ENCODE measurements at places on chromosomes 6 and 20.

DNA sequence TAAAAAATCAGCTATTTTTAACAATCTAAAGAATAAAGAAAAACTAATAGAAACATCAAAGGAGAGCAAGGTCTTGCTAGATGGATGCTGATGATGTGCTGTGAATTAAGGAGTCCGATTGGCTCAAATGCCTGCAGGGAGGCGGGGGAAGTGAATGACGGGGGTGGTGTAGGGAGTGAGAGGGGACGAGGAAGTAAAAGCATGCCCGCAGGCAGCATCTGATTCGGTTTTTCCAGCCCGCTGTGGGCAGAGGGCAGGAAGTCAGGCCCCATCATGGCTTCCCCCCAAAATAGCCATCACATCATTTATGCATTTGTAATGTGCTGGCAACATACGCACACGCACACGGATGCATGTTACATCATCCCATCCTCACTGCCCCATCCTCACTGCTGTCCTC, 10.3 kb downstream of the RSPO4 start:
- DNase-seq = no peak

DNA sequence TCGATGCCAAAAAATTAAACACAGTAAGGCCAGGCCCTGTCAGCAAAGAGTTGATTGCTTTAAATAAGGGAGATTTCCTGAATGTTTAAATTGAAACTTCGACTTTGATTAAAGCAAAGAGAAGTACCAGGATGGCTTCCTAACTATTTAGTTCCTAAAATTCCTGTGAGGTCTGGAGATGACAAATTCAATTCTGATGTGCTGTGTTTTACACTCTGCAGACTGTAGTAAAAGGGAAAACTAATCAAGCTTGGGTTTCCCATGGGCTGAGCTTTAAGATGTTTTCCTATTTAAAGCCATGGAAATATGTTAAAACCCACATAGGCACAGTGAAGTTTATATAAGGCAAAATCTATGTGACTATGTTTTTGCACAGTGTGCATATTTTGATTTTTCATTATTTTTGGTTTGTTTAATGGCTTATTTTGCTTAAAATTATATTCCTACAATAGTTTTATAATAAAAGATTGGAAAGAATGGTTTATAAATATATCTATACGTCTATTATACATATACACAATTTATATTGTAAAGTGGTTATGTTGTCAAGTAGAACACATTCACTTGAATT, 198.5 kb upstream of the EYA4 start:
- no peak for DNase-seq

- DNase-seq = no peak
These were observed 35.8 kb downstream of the DTNBP1 start for GRCh38 chr6:15626878-15627674.

DNA sequence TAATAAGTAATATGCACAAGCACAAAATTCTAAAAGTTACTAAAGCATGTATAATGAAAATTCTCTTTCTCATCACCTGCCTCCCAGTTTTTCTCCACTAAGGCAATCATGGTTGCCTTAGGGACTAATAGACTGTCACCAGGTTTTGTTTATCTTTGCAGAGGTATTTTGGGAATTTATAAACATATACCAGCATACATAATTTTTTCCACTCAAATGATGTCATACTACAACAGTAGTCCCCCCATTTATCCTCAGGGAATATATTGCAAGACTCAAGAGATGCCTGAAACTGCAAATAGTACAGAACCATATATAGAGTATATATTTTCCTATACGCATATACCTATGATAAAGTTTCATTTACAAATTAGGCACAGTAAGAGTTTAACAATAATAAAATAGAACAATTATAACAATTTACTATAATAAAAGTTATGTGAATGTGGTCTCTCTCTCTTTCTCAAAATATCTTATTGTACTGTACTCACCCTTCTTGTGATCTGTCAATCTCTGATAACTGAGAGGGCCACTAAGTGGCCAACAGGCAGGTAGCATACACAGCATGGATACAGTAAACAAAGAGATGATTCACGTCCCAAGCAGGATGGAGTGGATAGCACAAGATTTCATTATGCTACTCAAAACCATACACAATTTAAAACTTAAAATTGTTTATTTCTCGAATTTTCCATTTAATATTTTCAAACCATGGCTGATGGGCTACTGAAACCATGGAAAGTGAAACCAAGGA, 19.7 kb downstream of the RBL1 start:
- DNase-seq = no peak

DNA sequence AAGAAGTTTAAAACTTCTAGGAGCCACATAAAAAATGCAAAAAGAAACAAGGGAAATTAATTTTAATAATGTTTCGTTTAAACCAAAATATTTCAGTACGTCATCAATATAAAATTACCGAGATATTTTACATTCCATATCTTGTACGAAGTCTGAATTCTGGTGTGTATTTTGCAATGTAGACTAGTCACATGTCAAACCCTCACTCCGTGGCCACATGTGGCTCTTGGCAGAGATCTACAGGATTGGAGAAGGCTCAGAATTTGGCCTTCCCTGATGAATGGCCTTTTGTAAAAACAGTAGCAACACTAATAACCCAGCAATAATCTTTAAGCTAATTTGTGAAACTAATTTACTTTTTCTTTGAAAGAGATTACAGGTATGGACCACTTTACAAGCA, 217.1 kb downstream of the PRL start:
- no peak for DNase-seq

DNA sequence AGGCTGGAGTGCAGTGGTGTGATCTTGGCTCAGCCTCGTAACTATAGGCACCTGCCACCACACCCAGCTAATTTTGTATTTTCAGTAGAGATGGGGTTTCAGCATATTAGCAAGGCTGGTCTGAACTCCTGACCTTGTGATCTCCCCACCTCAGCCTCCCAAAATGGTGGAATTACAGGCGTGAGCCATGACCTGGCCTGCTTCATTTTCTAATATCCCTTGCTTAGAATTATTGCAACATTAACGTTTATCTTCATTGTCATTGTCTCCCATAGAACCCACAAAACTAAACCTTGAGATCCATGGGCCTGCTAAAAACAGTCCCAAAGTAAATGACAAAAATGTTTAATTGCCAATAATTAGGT, 6.1 kb downstream of the EEF1A1 start:
- no peak for DNase-seq
